ENCODE measurements at places on chromosomes 7 and 10. TPM values are rescaled to one million over a fixed set of nuclear protein-coding genes. Genes with fewer than 3 reads are reported as not detected.

- no peak for DNase-seq
Observed at GRCh38 chr10:86331861-86332260, 34.7 kb downstream of the GRID1 start.

GRCh38 chr7:12741951-12742575 is 54.6 kb downstream of the ARL4A start:
- no peak for DNase-seq

DNA sequence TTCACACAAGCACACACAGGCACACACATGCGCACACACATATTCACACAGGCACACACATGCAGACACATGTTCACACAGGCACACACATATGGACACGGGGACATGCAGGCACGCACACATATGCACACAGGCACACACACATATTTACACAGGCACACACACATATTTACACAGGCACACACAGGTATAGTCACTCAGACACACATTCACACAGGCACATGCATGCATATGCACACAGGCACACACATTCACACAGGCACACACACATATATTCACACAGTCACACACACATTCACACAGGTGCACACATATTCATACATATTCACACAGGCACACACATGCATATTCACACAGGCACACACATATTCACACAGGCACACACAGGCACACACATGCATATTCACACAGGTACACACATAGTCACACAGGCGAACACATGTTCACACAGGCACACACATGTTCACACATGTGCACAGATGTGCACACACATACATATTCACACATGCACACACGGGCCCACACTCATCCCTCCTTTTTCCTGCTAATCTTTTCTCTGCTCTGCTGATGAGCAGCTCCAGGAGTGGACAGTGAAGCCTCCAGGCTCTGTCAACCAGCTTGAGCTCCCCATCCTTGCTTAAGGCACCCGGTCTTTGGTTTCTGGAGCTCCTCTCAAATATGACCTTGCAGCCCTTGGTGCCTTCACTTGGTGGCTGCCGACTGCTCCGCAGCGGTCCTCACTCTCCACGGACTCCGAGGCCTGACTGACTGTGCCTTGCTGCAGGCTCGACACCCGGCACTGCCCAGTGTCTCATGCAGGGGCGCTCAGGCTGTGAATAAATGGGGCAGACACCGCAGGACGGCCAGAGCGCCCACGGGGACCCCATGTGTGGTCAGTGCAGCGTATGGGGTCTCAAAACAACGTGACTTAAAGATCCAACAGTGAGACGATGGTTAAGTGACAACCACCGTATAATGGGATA is 581.2 kb upstream of the MGMT start:
- no peak for DNase-seq

Gene TLX1
- not detected for total RNA-seq

Gene IGFBP1
- not detected for total RNA-seq

DNA sequence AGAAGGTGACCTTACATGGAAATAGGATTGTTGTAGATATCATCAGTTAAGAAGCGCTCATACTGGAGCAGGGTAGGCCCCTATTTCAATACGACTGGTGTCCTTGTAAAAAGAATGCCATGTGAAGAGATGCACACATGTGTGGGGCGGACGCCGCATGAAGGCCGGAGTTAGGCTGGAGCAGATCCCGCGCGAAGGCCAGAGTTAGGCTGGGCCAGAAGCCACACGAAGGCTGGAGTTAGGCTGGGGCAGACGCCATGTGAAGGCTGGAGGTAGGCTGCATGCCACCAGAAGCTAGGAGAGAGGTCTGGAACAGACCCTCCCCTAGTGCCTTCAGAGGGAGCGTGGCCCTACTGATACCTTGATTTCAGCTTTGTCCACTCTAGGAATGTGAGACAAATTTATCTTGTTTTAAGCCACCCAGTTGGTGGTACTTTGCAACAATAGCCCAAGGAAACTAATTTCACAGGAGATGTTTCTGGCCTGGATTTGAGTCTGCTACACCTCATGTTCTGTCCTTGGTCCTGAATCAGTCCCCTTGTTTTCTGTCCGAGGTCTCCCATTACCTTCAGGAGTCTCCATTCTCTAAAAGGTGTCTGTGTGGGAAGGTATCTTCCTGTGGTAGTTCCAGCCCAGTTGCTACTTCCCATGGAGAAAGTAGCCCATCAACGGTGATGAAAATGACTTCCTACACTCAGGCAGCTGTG is 585.8 kb downstream of the LRMDA start:
- no peak for DNase-seq

DNA sequence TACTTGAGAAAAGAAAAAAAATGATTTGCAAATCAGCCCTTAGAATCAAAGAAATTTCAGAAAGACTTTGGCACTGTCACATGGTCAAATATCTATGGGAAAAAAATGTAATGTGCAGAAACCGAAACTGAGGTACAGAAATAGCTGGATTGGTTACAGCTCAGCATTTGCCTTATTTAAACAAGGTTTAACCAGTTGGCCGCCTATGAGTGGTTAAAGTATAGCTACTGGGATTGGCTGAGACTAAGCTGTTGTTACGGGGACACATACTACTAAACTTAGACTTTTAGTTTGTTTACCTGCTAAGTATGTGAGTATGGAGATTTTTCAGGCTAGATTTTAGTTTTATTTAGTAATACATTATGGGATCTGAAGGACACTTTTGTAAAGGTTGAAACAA is 38.6 kb downstream of the SFTPD start:
- no peak for DNase-seq

GRCh38 chr7:94396037-94396431 is 1.3 kb downstream of the COL1A2 start:
- DNase-seq: no peak

- DNase-seq: no peak
Observed at GRCh38 chr10:60096761-60097513, 190.6 kb upstream of the CCDC6 start.

GRCh38 chr7:37208528-37208927 is 240.1 kb downstream of the ELMO1 start:
- DNase-seq: no peak

Gene MNX1
- total RNA-seq: 9.7 TPM

- DNase-seq: no peak
Observed at GRCh38 chr7:25087855-25088254, 37.2 kb downstream of the CYCS start.

DNA sequence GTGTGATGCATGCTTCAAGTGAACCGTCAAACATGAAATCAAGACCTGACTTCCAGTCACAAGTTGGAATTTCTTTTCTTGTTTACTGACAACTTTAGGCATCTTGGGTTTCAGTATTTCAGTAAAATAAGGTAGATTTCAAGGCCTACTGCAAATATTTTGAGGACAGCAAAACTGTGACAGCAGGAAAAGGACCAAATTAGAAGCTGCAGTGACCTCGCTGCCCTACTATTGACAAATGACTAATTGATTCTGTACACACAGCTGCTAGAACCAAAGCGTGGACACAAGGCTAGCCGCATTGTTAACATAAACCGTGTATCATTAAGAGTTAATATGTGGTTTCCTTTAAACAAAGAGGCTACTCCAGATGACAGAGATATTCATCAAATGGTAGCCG is 105.7 kb upstream of the SEC61G start:
- DNase-seq: no peak

Gene CADPS2
- total RNA-seq: 11.7 TPM

DNA sequence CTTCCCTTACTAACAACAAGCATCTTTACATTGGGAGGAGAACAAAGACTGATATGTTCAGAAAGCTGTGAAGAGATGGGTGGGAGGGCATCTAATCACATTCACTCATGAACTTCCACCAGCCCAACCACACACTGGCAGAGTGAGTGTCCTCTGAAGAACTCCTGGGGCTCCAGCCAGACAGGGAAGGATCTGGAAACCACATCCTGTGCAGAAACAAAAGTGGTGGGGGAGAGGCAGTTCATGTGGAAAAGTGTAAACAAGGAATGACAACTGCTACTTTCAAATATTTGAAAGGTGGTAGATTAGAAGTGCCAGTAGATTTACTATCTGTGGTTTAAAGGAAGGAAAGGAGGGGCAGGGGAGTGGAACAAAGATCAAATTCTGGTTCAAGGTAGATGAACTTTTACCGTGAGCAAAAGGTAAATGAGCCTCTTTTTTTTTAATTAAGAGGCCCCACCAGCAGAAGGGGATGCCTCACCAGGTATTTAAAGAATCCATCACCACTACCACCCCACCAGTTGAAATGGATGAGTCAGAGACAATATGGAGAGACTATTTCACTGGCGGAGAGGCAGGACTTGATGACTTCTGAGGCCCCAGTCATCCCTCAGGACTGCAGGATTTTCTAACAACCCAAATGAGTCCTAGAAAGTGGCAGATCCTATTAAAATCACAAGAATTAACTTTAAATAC is 34.5 kb downstream of the GOT1 start:
- DNase-seq: no peak

DNA sequence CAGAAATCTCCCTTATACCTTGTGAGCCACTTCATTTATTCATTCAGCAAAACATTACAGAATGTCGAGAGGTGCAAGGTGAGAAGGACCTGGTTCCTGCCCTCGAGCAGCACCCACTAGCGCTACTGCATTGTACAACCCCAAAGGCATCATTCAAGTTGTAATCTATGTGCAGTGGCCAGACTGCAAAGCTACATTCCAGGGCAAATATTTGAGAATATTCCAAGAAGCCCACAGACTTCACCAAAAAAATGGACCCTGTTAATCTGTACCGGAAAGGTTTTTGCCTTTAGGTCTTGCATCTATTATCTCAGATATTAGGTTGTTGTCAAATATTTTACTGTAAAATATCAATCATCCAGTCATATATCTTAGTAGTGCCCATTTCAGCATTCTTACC is 295.4 kb upstream of the FZD1 start:
- no peak for DNase-seq

- no peak for DNase-seq
Observed at GRCh38 chr7:115135769-115136410, 214.0 kb downstream of the MDFIC start.

- no peak for DNase-seq
Observed at GRCh38 chr7:98168181-98168903, 42.9 kb upstream of the BHLHA15 start.

DNA sequence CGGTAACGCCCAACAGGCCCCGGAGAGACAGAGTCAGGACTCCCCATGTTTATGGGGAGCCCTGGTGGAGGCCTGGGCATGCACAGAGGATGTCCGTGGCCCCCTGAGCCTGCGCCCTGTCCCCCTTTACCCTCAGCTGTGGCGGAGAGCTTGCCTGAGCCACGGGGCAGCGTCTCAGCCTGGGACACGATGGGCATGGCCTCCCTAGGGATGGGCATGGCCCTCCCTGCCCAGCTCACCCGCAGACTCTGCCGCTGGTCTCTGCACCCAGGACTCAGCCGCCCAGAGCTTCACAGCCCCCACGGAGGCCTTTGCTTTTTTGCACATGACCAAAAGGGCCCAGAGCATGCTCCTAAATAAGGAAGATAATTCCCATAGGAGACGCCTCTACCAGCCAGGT is 394.2 kb downstream of the PTPRN2 start:
- no peak for DNase-seq

GRCh38 chr10:77036993-77037734 is 600.4 kb downstream of the KCNMA1 start:
- DNase-seq: no peak

Gene ANTXRL
- total RNA-seq: not detected

DNA sequence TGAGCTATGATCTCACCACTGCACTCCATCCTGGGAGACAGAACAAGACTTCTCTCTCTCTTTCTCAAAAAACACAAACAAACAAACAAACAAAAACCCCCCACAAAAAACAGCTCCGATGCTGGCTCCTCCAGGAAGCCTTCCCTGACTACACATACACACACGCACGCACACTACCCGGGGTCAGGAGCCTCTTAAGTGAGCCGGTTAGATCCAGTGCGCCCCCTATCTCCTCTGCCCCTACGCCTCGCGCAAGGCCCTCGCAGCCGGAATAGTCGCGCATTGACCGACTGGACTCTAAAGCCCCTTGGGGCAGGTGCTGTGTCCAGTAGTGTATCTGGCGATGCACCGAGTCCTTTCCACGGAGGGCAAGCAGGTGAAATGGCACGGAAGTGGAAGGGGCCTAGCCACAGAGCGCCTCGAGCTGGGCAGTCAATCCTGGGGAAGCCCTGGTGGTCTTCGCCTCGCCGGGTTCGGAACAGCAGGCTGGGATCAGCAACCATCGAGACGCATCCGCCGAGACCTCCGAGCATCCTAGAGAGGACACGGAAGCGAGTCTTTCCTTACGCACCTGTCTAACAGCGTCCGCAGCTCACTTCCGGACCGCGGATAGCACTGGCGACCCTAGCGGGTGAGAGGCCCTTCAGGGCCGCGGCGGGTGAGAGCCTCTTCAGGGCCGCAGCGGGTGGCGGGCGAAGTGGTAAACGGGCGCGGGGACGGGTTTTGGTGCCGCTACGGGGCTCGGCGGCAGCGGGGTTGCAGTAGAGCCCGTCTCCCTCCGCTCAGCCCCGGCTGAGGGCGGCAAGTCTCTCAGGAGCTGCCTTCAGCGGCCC is at the start of gene ZSCAN25:
Gene ZSCAN25, plus strand, starts transcription at position 588 of the 833 bp plus-strand sequence. CDS start 2,661 bp downstream, outside the sequence.
- DNase-seq: peak; percentile 93

Gene VPS41
- 63.0 TPM for total RNA-seq

GRCh38 chr10:4867520-4868356 is 41.7 kb downstream of the AKR1E2 start:
- no peak for DNase-seq

- DNase-seq: no peak
Observed at GRCh38 chr10:789831-790701, 100.6 kb upstream of the DIP2C start.

DNA sequence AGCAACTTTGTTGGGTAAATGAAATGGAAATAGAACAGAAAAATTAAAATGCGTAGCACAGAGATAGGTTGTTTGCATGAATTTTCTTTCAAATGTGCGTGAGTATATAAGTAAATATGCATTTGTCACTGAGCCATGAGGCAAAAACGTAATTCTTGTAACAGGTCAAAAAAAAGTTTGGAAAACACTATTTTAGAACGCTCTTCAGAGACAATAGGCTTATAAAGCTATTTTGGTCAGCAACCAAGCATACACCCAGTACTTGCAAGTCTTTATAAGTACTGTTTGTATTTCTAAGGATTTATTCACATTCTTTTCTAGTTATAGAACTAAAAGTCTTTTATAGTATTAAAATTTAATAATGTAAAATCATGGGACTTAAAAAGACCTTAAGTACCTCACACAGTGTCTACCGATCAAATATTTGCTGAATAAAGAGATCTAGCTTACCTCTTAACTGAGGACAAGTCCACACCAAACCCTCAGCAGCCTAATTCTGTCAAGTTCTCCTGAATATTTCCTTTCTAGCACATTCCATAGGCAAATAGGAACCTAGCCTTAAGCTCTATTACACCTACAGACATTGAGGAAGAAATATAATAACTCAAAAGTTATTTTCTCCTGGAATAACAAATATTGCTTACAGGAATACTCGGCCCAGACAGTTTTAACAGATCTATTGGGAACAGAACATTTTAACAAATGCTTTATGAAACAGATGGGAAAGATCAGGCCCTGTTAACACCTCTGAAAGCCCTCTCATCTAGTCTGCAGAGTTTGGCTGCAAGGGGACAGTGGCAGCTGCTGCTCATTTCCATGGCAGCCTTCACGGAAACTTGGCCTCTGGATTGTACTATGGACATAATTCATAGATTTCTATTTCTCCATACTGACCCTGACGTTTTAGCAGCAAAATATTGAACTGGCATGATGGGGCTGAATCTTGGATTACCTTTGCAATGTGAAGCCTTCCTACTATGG is 8.8 kb downstream of the CRPPA start:
- DNase-seq: no peak
